Kidney tubule cell (primary cell): ENCODE measurements at places on chromosomes 11 and 22.

DNA sequence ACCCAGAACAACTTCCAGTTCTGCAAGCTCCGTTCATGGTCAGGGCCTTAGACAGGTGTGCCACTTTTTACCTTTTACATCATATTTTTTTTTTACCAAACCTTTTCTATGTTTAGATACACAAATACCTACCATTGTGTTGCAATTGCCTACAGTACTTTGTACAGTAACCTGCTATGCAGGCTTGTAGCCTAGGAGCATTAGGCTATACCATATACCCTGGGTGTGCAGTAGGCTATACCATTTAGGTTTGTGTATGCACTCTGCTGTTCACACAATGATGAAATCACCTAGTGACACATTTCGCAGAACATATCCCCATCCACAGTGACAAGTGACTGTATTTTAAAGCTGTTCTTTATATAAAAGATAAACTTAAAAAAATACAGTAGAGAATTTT lies 29.6 kb downstream of the APIP start:
- DNase-seq: no peak

DNA sequence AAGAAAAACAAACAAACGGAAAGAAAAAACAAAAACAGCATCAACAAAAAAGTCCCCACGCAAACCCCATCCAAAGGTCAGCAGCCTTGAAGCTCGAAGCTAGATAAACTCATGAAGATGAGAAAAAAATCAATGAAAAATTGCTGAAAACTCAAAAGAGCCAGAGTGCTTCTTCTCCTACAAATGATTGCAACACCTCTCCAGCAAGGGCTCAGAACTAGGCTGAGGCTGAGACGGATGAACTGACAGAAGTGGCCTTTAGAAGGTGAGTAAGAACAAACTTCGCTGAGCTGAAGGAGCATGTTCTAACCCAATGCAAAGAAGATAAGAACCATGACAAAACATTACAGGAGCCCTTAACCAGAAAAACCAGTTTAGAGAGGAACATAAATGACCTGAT lies 18.4 kb upstream of the FTH1 start:
- DNase-seq: no peak

DNA sequence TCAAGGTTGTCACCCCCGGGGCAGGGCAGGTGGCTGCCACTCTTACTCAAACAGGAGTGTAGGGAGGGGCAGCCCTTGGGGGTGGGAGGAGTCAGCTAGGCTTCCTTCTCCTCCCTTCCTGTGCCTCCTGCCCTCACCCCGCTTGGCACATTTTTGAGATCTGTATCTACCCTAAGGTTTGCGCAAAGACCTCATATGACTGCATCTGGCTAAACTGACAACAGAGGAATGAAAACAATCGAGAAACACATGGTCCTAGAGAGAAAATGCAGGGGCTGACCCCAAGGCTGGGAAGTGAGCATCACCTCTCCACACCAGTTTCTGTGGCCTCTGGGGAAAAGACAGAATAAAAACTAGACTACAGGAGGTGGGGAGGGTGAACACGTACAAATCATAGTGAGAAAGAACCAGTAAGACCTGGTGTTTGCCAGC lies 28.1 kb downstream of the IGSF9B start:
- no peak for DNase-seq

DNA sequence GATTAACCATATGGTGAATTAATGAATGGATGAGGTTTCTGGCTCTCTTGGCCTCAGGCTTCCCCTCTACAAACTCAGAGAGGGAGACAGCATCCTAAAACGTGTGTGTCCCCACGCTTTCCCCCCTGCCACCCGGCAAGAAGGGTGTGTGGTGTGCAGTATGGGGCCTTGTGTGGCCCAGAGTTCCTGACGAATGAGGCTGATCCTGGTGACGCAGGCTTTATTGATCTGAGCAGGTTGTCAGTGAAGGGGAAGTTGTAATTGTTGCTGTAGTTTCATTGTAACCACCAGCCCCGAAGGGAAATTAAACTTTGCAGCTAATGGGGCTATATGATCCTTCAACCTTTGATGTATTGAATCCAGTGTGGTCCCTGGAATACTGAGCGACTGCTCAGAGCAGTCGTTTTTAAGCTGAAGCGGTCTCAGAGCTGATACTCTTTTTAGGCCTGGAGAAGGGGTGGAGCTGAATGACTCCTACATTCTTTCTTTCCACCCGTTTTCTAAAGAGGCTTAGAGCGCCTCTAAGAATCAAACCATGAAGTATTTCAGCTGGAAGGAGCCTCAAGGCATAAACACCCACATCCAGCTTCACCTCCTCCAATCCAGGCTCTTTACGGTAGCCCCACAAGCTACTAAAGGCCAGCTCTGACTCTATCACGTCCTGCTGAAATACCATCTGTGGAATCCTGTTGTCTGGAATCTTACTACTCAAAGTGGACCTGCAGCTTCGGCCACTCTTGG lies 284.7 kb downstream of the MIAT start:
- no peak for DNase-seq

- DNase-seq: no peak
Measured at GRCh38 chr11:123330948-123331347, 99.1 kb upstream of the GRAMD1B start.

DNA sequence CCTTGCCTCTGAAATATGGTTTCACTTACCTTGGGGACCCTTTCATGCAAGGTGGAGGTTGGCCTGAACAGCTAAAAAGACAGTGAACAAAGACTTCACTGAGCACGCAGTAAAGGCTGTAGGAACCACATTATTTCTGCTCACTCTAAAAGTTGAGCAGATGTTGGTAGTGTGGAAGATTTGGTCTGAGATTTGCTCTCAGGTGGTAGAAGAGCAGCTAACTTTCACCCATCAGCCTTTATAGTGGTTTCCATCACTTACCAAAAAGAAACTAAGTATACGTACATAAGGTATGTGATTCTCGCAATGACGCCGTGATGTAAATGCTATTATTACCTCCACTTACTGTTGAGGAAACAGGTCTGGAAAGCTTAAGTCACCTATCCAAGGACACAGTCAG lies 47.3 kb downstream of the PRR5L start:
- no peak for DNase-seq

DNA sequence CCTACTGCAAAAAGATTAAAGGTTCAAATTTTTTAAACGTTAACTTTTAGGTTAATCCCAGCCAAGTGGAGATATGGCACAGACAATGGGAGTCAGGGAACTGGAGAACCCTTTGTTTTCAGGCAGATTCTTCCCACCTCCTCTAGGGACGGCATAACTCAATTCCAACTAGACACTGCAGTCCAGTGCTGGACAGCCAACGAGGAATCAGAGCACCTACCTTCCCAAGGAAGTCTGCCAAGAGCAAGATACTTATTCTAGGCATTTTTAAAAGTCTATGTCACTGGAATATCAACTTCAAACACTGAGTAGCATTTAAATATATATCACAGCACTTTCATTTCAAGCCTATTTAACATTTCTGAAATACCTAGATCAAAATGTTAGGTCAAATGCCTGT lies 7.3 kb downstream of the CADM1 start:
- no peak for DNase-seq

DNA sequence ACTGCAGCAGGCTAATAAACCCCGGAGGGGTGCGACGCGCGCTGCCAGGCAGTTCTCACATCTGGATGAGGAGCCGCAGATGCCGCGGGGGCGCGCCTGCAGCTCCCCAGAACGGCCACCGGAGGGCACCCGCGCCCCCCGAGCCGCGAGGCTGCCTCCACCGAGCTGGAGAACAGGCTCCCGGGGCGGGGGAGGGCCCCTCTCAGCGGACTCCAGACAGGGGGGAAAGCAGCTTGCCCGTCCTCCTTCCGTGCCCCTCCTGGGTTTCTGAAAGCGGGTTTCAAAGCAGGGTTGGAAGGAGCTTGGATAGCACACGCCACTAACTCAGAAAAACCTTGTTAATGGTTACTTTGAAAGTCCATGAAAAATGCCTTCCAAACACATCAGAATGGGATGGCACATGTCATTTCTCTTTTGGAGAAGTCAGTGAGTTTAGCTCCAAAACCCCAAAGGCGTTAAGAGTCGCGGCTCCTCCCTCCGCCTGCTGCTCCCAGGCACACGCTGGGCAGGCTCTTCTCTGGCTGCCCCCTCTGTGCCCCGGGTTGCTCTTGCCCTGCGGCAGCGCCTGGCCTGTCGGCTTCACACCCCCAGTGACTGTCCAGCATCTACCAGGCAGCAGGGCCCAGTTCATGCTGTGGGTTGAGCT lies 317.8 kb downstream of the NTM start:
- peak; percentile 46 for DNase-seq

DNA sequence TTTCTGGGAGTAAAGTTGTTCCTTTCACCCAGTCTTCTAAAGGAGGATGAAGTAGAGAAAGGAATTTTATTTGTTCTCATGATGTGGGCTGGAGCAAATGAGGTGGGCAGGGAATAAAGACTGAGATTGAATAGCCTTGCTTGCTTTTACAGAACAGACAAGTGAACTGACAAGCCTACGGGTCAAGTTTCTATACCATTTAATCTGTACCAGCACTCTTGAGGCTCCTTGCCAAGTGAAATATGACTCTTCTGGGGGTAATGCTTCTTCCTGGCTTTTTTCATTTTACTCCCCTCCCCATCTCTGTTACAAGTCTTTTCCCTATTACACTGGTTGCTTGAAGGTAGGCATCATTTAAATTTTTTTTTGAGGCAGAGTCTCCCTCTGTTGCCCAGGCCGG lies 54.8 kb downstream of the CSTPP1 start:
- DNase-seq: no peak

GRCh38 chr11:64633555-64634159 lies 42.6 kb downstream of the SLC22A12 start:
- DNase-seq: no peak

- no peak for DNase-seq
Measured at GRCh38 chr11:9827708-9828107, 163.8 kb downstream of the SWAP70 start.

DNA sequence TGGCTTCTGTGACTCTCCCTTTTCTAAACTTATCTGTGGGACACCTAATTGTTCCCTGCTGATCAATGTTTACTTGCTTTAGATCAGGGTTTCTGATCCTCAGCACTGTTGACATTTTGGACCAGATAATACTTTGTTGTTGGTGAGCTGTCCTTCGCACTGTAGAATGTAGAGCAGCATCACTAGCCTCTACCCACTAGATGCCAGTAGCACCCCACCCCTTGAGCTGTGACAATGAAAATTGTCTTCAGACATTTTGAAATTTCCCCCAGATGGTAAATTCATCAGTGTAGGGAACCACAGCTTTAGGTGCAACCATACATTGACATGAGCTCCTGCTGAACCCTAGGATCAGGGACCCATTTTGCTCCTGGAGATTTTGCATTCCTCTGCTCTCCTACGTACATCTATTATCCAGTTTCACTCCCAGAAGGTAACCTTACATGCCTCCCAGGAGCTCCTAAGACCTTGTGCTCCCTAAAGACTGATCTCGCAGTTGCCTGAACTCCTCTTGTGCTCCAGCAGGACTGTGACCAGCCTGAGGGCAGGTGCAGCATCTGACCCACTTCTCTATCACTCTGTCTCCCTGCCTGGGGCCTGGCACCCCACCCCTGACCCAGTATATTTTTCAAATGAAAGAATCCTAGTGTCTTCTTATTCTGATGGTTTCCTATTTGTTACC lies 107.8 kb downstream of the FAR1 start:
- DNase-seq: peak; percentile 43

DNA sequence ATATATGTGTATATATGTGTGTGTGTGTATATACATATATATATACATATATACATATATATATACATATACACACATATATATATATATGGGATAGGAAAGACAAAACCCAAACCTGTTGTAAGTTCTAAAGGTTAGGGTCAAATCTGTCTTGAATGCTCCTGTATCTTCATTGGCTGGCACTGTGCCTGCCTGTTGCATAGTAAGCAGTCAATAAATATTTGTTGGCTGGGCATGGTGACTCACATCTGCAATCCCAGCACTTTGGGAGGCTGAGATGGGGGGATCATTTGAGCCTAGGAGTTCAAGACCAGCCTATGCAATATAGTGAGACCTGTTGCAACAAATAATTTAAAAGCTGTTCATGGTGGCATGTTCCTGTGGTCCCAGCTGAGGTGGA lies 205.4 kb downstream of the DBX1 start:
- DNase-seq: peak; percentile 28

- no peak for DNase-seq
Measured at GRCh38 chr11:124977006-124977405, 23.0 kb downstream of the CCDC15 start.

DNA sequence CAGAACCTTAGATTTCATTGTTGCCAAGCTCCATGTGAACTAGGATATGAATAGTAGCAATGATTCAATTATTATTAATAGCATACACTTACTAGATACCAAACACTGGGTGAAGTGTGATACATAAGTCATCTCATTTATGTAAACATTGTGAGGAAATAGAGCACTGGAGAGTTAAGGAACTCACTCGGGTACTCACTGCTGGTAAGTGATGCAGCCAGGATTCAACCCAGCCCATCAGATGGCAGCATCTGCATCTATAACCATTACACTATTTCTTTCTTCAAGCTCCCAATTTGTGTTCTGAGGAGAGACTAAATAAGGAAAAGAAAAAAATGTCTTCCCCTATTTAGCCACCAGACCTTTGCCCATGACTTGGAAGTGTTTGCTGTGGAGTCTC lies 10.2 kb upstream of the ALG8 start:
- no peak for DNase-seq

DNA sequence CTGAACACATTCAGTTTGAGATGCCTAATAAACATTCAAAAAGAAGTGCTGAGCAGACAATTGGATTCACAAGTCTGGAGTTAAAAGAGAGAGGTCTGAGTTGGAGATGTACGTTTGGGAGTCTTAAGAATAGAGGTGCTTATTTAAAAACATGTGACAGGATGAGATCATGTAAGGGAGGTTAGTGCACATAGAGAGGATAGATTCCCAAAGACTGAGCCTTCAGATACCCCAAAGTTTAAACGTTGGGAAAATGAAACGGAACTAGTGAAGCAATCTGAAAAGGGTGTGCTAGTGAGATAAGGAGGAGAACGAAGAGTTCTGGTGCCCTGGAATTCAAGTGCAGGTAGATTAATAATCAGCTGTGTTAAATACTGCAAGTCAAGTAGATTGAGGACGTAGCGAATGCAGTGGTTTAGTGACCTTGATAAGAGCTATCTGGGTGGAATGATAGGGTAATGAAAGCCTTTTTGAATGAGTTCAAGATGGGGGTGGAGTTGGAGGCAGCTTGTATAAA lies 63.7 kb downstream of the HIPK3 start:
- no peak for DNase-seq

DNA sequence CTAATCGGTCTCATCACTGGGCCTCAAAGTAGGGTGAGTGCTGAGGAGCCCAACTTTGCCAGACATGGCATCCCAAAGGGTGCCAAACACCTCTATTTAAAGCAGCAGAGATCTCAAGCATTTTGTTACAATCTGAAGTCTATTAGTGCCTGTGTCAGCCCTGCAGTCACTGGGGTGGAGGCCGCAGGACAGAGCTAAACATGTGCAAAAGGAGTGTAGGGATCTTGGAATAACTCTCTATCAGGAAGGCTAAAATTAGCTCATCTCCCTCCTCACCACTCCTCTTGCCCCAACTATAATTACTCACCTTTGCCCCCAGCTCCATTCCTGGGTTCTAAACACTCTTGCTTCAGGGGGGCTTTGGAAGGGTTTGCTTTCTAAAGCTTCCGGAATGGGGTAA lies 87.5 kb downstream of the TIMP3 start:
- DNase-seq: no peak
